GM12878 (cell line): ENCODE measurements at places on chromosomes 16 and 17.

- DNase-seq, result no peak
These were observed 18.6 kb downstream of the FLOT2 start for GRCh38 chr17:28878981-28879380.

- no peak for DNase-seq
These were observed 29.0 kb upstream of the DOC2B start for GRCh38 chr17:210402-210801.

DNA sequence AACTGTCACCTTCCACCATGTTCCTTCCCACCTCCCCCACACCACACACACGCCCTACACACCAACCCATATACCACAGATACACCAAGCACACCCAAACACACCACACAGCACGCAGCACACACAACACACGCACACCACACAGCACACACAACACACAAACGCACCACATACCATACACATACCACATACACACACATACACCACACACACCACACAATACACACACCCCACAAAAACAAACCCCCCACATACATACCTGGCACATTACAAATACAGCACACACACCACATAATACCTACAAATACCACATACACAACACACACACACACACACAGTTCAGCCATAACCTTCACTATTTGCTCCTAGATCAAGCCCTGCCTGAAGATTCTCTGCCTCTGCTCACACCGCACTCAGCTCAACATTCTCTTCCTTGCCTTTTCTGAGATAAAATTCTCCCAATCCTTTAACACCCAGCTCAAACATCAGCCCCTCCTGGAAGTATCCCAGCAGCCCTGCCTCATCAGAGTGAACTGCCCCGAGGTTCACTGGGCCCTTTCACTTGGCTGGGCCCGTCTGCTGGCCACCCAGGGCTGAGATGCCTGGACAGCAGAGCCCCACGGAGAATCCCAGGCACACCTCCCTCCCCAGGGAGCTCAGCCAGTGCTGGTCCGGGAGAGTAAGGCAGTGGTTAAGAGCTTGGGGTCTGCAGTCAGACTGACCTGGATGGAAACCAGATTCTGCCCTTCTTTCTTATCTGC lies 31.9 kb upstream of the CPNE2 start:
- no peak for DNase-seq

- no peak for DNase-seq
These were observed 6.8 kb downstream of the CBX4 start for GRCh38 chr17:79832218-79833109.

DNA sequence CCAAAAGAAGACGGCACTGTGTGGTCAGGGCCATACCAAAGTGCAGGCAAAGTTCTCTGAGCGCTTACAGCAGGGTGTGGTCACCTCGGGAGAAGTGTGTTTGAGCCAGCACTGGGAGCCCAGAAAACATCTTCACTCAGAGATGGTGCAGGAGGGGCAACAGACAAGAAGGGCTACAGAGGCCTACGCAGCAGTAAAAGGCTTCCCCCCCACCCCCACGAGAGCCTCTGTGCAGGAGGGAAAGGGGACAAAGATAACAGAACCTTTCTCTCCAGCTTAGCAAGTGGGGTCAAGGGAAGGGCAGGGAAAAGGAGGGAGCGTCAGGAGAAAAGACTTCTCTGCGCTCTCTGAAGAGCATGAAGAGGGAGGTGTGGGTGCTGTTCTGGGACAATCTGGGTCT lies 2.8 kb downstream of the VAT1 start:
- no peak for DNase-seq

GRCh38 chr16:52912565-52913173 lies 140.0 kb downstream of the CHD9NB start:
- peak; percentile 11 for DNase-seq

GRCh38 chr17:19313746-19314651 lies 48.5 kb downstream of the B9D1 start:
- DNase-seq, result no peak

GRCh38 chr17:50372222-50372757 lies 694 bp downstream of the MRPL27 start:
- no peak for DNase-seq

GRCh38 chr17:64230791-64231408 lies 32.2 kb downstream of the TEX2 start:
- no peak for DNase-seq

DNA sequence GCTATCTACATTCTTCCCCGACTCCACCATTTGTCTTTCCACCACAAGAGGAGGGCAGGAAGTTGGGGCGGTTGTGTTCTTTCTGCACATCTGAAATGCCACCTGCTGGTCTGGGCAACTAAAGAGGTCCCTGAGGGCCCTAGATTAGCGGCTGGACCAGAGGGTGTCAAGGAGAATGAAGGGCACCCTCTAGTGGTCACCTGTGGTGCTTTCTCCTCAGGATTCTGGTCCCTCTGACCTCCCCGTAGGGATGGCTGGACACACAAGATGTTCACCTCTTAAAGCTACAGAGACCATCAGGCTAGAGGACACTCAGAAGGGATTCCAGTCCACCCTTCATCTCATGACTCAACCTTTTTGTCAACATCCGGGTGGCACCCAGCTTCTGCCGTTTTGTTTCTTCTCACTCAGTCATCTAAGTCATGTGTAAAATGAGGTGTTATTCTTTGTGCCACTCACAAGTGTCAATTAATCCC lies 2.9 kb upstream of the SCIMP start:
- peak; percentile 93 for DNase-seq

DNA sequence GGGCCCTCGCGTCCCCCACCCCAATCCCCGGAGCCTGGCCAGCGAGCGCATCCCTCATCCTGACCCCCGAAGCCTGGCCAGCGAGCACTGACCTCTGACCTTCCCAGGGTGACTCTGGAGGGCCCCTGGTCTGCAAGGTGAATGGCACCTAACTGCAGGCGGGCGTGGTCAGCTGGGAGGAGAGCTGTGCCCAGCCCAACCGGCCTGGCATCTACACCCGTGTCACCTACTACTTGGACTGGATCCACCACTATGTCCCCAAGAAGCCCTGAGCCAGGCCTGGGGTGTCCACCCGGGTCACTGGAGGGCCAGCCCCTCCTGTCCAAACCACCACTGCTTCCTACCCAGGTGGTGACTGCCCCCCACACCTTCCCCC lies 2.3 kb downstream of the TPSD1 start:
- no peak for DNase-seq

- DNase-seq, result no peak
These were observed 14.3 kb downstream of the NME2 start for GRCh38 chr17:51180486-51180885.

- DNase-seq, result peak; percentile 85
These were observed 58.3 kb downstream of the ABCC1 start for GRCh38 chr16:16007743-16008111.

DNA sequence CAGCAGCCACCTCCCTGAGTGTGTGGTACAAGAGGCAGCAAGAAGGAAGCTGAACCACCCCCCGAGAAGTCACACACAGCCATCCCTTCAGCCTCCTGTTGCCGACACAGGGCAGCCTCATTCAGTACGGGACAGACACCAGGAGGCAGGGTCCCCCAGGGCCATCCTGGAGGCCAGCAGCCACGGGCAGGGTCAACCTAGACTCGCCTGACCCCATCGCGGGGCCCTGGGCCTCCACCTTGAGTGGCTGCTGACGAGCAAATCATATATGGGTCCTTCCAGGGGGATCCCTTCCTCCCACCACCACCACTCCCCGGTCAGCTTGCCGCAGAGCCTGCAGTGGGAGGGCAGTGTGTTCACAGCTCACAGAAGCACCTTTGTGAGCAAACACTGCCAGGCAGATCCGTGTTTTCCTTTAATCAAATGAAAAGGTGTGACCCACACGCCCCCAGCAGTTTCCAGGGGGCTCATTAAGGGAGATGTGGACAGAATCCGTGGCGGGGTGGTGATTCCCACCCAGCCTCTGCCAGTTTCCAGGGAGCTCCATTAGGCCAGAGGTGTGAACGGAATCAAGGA lies 5.6 kb upstream of the ACSF3 start:
- DNase-seq, result no peak

DNA sequence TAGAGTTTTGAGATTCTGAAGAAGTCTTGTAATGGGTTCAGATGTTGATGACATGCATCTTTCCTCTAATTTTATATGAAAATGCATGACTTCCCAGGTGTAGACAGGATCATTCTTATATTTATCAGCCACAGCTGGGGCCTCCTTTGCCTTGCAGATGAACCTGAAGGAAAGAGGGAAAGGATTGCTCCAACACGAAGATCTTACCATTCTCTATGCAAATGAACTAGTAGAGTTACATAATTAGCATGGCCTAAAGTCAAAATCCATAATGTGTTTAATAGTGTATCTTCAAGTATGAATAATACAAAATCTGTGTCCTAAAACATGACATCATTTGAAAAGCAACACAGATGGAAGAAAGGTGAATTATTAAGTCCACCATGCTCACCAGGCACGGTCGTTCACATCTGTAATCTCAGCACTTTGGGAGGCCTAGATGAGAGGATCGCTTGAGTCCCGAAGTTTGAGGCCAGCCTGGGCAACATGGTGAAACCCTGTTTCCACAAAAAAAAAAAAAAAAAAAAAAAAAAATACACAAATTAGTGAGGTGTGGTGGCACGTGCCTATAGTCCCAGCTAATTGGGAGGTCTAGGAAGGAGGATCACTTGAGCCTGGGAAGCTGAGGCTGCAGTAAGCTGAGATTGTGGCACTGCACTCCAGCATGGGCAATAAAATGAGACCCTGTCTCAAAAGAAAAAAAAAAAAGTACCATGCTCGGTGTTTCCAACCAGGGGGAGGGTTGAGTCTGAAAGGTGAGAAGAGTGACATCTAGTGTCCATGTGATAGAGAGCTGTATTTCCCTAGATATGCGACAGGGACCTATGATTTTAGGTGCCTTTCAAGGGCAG lies 6.3 kb downstream of the VWA3A start:
- DNase-seq, result peak; percentile 17

GRCh38 chr16:23676924-23677480 lies 1.7 kb upstream of the PLK1 start:
- DNase-seq, result no peak

GRCh38 chr17:62109924-62110323 lies 44.8 kb upstream of the MED13 start:
- DNase-seq, result no peak

- DNase-seq, result no peak
These were observed 23.5 kb downstream of the TBX4 start for GRCh38 chr17:61475726-61476125.

DNA sequence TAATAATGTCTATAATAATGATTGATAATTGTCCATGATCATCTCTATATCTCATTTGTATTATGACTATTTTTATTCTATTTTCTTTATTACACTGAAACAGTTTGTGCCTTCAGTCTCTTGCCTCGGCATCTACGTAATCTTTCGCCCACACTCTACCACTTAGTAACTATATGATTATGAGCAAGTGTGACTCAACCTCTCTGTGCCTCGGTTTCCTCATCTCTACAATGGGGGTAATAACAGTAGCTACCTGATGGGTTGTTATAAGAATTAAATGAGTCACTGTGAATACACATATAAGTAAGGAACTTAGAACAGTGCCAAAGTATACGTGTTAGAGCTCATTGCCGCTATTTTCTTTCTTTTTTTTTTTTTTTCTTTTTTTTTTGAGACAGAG lies 3.7 kb upstream of the SLC16A11 start:
- DNase-seq, result no peak

DNA sequence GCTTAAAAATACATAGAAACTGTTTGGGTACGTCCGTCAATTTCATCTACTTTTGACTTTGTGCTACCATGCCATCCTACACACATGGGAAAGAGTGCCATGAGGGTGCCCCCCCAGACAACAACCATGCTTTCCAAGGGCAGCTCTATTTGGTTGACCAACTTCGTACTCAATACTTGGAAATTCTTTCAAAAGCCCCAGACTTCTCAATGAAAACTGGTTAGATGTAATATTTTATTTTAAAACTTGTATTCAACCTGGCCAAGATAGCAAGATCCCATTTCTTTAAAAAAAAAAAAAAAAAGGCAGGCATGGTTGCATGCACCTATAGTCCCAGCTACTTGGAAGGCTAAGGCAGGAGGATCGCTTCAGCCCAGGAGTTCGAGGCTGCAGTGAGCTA lies 98.4 kb downstream of the PARN start:
- no peak for DNase-seq

DNA sequence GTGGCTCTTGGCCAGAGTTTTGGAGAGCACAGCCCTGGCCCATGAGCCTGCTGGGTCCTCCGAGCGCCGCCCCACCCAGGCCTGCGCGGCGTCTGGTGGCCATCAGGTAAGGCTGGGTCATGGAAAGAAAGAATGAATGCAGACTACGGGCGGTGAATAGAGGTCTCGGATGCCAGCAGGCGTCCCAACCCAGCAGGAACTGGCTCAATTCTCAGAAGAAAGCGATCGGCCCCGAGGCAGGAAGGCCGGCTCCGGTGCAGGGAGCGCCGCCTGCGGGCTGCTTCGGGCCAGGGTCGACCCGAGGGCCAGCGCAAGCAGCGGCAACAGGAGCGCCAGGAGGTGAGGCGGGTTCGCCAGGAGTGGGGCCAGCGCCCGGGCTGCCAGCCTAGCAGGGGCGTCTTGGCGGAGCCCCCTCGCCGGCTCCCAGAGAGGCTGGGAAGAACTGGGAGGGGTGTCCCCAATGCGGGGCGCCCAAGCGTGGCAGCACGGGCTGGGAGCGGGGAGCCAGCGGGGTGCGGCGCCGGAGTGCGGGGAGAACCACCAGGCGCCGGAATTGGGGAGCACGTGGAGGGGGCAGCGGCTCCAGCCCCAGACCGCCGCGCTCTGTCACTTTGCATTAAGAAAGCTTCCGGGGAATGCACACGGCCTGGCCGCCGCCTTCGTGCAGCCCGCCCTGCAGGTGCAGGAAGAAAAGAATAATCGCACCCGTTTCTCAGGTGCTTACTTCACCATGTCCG lies 7.1 kb upstream of the TMC5 start:
- DNase-seq, result no peak

GRCh38 chr16:28951410-28951943 lies 740 bp downstream of the NFATC2IP start:
- no peak for DNase-seq

DNA sequence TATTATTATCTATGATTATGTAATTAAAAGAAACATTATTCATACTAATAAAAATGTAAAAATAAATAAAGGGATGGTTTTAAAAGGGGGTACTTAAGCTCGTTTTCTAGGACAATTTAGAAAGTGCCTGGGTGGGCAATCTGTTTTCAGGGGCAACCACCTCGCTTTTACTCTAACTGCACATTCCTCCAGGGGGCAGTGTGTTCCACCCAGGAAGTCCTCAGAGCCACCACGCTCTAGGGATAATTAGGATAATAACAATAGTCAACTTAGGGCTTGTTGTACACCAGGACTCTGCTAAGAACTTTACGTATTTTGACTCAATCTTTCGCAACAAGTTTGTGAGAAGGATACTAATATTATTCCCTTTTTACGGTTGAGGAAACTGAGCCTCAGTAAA lies 396.7 kb upstream of the MAF start:
- no peak for DNase-seq

DNA sequence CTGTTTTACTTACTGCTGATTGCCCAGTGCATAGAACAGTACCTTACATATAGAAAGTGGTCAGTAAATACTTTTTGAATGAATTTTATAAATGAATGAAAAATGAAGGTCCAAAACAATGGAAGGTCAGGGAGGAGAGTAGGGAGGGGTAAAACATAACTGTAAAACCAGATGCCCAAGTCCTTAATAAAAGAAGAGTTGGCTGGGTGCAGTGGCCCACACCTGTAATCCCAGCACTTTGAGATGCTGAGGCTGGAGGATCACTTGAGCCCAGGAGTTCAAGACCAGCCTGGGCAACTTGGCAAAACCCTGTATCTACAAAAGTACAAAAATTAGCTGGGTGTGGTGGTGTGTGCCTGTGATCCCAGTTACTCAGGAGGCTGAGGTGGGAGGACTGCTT lies 108.2 kb downstream of the BRIP1 start:
- no peak for DNase-seq

GRCh38 chr16:2856686-2857450 lies 1.1 kb downstream of the PRSS22 start:
- no peak for DNase-seq

- no peak for DNase-seq
These were observed 1.5 kb downstream of the ASB16 start for GRCh38 chr17:44171931-44172455.
